EL (cell line): ENCODE measurements at places on chromosomes 5 and 9.

DNA sequence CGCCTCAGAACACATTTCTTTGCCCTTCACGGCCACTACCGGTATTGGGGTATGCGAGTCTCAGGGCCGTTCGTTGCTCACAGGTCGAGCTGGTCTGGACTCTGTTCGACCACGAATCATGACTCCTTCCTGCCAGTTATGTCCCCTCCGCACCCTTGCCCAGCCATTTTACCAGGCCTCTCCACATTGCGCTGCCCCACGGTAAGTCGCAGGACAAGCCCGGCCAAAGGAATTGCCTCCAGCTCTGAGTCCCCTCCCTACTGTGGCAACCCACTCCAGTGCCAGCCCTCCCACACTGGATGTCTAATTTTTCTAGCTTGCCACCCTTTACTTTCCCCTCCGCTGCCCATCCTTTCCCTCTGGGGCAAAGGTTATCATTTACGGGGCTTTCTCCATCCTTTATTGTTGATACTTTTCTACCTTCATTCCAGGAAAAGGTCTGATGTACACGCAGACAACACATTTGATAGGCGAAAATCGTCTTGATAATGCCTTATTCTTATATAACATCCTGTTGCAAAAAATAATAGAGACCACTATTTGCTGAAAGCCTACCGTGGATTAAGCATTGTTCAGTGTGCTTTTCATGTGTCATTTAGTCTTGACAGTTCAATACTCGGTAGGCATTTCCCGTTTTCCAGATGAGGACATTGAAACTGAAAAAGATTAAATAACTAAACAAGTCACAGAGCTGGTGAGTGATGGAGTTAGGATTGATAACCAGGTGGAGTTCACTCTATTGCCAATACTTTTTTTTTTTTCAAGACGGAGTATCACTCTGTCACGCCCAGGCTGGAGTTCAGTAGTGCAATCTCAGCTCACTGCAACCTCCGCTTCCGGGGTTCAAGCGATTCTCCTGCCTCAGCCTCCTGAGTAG is 958 bp upstream of the HSPA5 start:
- no peak for DNase-seq

GRCh38 chr9:23153058-23153457 is 673.0 kb downstream of the ELAVL2 start:
- no peak for DNase-seq

GRCh38 chr5:173480896-173481295 is 135.6 kb downstream of the BOD1 start:
- DNase-seq, result peak; percentile 57

DNA sequence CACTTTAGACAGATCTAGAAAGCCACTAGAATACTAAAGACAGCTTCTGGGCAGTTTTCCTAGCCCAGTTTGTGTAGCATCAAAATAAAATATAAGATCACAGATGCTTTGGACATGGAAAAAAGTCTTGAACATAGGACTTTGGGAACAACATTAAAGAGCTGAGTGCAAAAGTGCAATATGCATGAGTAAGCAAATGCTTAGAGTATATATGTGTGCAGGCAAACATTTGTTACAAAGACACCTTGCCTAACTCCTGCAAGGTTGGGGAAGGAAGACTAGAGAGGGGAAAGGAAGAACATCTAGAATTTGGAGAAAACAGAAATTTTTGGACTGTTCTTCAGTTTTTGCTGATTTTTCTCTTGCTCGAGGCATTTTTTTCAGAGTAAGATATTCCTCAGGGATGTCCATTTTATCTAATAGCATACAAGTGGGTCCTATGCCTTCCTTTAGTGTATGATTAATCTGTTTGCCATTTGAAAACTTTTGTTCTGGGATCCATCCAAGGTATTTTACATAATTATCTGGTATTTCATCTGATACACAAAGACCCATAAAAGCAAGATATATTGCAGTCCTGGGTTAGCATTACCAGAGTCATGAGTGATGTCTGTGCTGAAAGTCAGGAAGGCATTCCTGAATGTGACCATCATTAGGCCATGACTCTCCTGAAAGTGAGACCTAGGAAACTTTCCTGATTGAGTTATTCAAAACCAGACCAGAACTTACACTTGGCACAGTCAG is 142.0 kb upstream of the RGMB start:
- DNase-seq, result peak; percentile 97

DNA sequence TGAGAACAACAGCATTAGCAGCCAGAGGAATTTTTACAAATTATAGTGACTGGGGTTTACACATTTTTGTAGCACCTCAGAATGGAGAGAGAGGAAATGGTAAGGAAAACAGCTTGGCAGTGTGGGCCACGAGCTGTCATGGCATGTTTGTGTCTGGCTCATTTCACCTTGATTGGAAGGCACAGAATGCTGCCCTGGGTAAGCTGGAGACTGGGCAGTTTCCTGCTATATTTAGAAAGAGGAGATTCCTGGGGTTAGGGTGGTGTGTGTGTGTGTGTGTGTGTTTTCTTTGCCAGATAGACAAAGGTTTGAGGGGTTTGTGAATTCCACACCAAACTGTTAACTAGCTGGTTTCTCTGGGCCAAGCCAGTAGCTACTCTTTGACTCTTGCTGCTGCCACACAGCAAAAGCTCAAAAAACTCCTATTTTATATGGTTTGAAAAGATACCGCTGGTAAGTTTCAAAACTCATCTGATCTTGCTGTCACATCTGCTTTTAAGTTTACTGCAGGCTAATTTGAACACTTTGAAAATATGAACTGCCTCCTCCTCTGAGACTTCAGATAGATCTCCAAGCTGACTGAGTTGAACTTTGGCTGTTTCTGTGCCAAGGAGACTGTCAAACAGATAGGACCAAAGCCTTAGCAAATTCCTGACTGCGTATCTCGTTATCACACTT is 9.1 kb downstream of the ARHGAP26 start:
- peak; percentile 18 for DNase-seq

- DNase-seq, result no peak
Observed at GRCh38 chr5:180214870-180215770, 6.1 kb upstream of the RASGEF1C start.

DNA sequence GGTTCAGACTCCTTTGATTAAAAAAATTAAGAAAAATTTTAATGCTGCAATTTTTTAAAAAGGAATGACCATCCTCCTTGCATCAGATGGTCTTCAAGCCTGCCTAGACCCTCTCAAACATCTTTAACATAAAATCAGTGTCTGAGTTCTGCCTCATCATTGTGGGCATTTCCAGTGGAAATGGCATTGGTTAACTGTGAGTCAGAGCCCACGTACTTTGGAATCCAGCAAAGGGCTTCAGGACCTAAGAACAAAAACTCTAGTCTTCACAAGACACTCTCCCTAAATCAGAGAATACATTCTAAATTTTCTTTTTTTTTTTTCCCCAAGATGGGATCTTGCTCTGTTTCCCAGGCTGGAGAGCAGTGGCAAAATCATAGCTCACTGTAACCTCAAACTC is 9.4 kb upstream of the C5orf15 start:
- DNase-seq, result peak; percentile 76
